Stimulated activated CD8-positive, alpha-beta memory T cell treated with anti-CD3 and anti-CD28 coated beads, Interleukin-7, amount 100 ng/mL, for 4 hours (primary cell): ENCODE measurements at places on chromosomes 16 and 17.
A peak's percentile ranks its signal among the peaks of the same experiment; 100 is the strongest.

GRCh38 chr17:48992444-48992843 lies 4.7 kb upstream of the IGF2BP1 start:
- no peak for DNase-seq

DNA sequence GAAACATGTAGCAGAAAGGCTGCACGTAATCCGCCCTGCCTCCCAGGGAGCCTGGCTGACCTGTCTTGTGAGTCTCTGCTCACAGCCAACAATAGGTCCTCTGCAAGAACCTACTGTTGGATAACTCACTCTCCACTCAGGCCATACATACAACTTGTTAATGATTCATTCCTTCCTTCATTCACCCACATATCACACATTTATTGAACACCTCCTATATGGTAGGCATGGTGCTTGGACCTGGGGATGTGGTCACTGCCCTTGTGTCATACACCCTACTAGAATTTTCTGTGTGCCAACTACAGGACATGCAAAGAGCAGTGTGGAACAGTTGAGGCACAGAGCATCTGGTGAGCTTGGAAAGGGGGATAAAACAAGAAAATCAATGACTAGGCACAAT lies 28.1 kb upstream of the HNF1B start:
- no peak for DNase-seq

GRCh38 chr17:63431939-63432804 lies 13.9 kb downstream of the CYB561 start:
- DNase-seq: no peak

DNA sequence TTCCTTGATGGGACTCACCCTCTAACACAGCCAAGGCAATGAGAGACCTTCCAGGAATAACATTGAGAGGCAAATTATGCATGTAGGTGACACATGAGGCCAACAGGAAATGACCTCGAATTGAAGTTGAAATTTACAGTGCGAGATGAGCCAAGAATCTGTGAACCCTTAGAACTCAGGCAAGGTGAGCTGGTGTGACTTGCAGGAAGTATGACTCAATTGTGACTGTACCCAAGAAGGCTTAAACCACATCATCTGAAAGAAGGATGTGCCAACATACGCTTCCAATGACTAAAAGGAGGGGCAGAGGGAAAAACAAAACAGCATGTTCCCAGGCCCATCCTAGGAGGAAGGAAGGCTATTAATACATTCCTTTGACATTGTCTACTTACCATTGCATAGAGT lies 44.8 kb downstream of the PITPNC1 start:
- peak; percentile 38 for DNase-seq

- DNase-seq: no peak
These were observed 176.7 kb downstream of the TMEM132E start for GRCh38 chr17:34755981-34756636.

- no peak for DNase-seq
These were observed 11.5 kb upstream of the TBX4 start for GRCh38 chr17:61440697-61441096.

- no peak for DNase-seq
These were observed 970.5 kb upstream of the EEF2KMT start for GRCh38 chr16:6068063-6068462.

DNA sequence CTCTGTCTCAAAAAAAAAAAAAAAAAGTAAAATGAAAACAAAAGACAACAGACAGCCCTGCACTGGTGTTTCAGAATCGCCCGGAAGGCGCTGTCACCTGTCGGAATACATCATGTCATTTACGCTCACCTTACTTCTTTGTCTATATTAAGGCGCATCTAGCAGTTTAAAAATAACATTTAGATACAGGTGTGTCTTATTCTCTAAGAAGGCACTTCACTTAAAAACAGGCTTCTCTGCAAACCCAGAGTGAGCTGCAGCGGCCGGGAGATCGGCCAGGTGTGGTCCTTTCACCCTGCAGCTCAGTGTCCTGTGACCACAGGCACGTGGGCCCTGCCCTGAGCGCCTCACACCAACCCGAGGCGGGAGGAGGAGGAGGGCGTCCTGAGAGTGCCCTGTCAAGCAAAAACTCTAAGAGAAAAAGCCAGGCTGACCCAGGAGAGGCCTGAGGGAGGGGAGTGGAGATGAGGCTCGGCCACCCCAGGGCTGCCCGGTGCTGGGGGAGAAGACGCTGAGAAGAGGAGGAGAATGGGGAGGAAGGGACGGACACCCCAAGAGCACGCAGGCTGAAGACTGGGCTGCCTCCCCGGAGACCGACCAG lies 3.3 kb upstream of the LMF1 start:
- no peak for DNase-seq

DNA sequence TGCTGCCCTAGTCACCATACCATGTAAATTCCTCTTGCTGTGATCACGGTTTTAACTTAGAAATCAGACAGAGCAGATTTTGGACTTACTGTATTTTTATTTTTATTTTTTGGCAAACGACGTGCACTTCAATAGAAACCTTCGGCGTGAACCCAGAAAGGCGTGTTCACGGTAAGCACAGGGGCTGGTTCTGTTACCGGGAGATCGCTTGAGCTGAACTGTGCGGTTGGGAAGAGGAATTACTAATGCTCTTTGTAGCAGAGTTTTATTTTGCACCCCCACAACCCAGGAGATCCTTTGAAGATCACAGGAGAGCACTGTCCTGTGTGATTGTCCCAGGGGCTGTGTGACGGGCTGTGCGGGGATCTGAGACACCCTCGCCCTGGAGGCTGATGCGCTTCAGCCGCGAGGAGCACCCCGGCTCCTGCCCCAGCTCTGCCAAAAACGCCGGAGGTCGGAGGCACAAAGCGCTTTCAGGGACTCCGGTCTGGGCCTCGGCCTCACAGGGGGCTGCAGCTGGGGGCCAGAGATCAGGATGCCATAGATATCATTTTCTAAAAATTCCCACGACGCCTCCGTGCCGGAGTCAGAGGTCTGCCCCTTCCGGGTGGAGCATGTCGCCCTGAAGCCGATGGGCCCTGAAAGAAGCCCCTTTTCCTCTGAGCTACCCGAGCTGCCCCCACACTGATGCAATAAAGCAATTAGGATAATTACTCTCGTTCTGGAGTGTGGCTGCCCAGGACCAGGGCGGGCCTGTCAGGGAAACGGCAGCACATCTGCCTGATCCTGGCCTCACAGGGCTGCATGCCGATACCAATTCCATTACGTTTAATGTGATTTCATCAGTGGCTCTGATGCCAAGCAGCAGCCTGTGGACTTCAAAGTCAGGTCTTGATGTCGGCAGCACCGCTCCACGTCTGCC lies 71.8 kb downstream of the LMF1 start:
- no peak for DNase-seq

DNA sequence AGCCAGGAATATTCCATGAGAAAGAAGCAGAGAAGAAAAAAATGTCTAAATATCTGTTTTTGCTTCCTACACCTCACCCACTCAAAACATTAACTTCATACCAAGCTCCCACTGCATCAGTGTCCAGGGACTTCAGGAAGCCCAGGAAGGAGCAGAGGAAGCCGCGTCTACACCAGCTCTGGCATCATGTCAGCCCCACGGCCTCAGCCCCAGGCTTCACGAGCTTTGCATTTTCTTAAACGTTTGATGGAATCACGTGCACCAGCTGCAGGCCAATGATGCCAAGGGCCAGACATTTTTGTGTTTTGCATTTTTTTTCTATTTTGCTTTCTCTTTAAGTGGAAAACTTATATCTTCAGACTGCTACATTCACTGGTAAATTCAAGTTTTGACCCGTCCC lies 48.6 kb downstream of the CDRT4 start:
- DNase-seq: no peak

DNA sequence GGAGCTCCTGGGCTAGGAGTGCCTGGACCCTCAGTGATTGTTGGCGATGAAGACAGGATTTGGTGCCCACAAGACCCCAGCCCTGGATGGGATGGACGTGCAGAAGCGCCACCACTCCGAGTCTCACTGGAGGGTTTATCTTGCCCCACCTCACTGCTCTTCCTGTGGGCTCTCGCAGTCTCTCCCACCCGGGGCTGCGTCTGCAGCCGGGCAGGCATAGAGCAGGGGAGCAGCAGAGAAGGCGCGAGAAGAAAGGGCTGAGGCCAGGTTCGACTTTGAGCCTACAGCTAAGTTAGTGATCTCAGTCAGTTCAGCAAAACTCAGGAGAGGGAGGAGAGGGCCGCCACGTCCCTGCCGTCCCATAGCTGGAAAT lies 6.6 kb downstream of the UBE2I start:
- no peak for DNase-seq

DNA sequence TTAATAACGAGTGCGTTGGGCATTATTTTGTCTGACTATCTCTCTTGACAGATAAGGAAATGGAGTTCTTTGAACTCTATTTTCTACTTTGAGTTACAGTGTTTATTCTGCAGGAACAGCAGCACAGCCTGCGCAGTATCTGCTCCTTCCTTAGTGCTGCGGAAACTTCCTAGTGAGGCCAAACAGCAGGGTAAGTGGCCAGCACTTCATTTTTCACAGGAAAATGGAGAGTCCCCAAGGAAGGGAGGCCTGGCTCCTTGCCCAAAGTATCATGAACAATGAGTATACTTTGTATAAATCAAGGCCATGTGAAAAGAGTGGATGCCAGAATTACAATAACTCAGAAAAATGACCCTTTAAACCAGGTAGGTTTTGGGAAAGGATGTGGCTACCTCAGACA lies 140.6 kb downstream of the VPS53 start:
- DNase-seq: no peak

GRCh38 chr17:60491771-60492170 lies 34.3 kb downstream of the APPBP2 start:
- DNase-seq: no peak

- DNase-seq: no peak
These were observed 13.0 kb downstream of the CA10 start for GRCh38 chr17:52145476-52145875.

DNA sequence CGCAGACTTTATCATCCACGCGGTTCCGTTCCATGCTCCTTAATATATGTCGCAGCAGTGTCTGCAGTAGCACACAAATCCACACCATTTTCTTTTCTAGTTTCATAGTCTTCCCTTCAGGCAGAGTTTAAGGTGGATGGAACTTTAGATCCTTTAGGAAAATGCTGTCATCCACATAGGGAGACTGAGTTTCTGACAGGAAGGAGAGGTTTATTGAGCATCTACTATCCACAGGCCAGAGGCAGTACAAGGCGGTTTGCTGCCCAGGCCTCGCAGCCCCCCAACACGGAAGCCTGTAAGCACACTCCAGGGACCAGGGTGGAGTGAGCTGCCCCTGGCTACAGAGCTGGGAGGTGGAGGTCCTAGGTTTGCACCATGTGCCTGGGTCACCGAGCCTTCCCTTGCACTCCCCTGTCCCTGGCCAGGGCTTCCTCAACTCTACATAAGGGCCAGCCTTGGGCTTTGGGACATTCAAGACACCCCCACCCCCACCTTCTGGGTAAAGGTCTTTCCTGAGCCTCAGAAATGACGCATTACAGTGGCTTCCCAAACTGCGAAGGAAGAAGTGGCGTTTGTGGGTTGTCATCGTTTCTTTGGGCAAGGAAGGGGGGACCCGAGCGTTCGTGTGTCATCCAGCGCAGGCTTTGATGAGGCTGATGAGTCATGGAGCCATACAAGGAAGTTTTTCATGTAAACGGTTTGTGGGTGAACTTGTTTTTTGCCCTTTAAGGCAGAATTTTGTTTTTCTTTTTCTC lies 146.5 kb upstream of the PLCG2 start:
- peak; percentile 79 for DNase-seq

- DNase-seq: no peak
These were observed 5.9 kb downstream of the FAHD1 start for GRCh38 chr16:1832838-1833454.

DNA sequence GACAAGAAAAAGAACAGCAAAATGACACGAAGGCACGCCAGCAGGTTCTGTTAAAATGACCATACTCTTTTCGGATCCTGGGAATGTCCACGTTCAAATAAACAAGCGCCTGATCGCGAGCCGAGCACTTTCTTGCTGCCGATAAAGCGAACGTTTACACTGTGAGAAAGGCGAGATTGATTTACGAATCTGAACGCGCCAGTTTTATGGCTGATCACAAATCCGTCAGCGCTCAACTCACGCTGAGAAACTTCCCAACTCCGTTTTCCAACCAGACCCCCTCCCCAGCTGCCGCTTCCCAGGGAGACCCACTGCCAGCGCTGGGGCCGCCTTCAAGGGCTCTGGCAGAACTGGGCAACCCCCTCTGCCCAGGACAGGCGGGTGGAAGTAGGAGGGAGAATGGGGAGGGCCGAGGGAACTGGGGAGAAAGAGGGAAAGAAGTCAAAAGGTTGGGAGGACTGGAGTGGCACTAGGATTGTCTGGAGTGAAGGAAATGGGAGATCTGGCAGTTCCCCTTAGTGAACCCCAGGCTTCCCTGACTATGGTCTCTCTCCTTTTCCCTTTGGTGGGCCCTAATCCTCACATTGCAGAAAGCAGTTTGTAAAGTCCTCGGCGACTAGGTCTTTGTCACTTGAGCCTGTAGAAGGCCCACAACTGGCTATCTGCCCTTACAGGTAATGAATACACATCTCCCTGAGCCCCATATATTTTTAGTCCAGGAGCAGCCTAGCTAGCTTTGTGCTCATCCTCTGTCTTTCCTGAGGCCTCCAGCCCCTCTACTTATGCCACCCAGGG lies 6.9 kb downstream of the HOXB4 start:
- DNase-seq: no peak

GRCh38 chr16:4811242-4811641 lies 8.8 kb upstream of the ROGDI start:
- no peak for DNase-seq

DNA sequence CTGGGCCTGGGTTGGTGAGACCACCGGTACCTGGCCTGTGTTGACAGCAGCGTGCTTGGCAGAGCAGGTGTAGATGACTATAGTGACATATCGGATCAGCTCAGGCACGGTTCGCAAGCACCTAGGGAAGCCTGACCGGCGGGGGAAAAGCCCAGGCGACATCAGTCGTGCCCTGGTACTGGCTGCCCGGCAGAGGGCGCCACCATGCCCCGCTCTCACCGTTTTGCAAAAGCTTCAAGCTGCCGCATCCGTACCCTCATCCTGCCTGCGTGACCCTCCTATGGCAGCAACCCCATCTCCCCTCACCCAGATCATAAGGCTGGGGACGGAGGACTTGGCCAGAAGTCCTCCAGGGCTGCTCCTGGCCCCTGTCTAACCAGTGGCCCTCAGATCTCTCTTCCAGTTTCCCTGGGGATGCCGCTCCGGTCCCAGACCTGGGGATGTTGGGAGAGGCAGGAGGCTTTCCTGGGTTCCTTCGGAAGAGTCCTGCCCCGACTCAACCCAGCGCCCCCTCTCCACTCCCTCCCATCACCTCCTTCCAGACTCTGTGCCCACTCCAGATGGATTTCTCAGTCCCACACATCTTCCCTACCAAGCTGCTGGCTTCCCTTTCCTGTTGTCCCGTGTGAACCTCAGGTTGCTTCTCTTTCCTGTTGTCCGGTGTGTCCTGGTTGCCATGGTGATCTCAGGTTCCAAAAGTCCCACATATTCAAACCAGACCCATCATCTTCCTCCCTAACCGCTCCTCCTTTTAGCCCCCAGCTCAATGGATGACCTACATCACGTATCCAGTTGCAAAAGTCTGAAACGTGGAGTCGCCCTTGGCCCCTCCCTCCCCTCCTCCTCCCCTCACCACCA lies 13.7 kb downstream of the ALOX12B start:
- DNase-seq: peak; percentile 76

DNA sequence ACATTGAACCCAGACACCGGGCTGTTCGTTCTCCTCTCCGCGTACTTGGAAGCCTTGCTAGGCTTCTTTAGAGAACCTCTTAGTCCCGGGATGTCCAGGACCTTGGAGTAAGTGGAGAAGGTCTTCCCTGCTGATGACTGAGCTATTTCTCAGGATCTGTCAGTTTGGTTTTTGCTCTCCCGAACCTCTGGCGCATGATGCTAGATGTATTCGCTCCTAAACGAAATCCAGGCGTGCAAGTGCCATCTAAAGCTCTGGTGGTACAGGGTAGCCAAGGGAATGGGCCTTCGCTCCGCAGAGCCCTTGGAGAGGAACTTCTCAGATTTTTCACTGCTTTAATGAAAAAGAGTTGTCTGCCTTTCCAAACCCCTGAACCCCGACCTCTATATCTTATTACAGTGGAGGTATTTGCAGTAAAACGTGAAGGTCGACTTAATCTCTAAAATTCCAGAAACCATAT lies 547 bp downstream of the VMP1 start:
- no peak for DNase-seq
